NCI-H2081 (cell line): ENCODE measurements at places on chromosomes 6 and 20.
A peak's percentile ranks its signal among the peaks of the same experiment; 100 is the strongest.

- no peak for DNase-seq
Observed at GRCh38 chr6:105781248-105781647, 304.9 kb upstream of the PRDM1 start.

- DNase-seq = no peak
Observed at GRCh38 chr6:37024656-37025337, 19.3 kb downstream of the FGD2 start.

GRCh38 chr6:105137388-105137787, 42.4 kb downstream of the POPDC3 start:
- no peak for DNase-seq

- no peak for DNase-seq
Observed at GRCh38 chr6:47701363-47701762, 3.0 kb downstream of the ADGRF4 start.

- no peak for DNase-seq
Observed at GRCh38 chr6:50986319-50986718, 167.6 kb downstream of the TFAP2B start.

DNA sequence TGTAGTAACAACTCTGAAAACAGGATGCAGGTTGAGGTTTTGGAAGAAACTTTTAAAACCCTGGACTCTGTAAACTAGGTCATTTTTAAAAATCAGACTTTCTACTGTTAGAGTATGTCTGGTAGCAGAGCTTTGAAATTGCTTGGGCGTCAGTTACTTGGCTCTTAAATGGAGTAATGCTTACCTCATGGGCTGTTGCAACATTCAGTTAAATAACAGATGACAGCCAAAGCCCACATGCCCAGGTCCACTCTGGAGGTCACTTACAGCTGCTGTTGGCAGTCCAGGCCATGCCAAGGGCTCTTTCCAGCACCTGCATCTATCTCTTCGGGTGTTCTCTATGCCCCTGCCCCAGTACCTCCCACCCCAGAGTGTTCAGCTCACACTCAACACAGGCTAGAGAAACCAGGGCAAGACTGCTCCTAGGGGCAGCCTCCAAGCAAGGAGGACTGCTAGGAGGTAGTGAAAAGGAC, 96.4 kb downstream of the BANF2 start:
- no peak for DNase-seq

GRCh38 chr6:112044856-112045255, 9.0 kb upstream of the CCN6 start:
- DNase-seq = no peak

- DNase-seq = no peak
Observed at GRCh38 chr6:135525594-135525993, 28.1 kb upstream of the AHI1 start.

GRCh38 chr6:74604279-74604678, 601.6 kb downstream of the COL12A1 start:
- DNase-seq = no peak

- no peak for DNase-seq
Observed at GRCh38 chr6:23137611-23138010, 568.2 kb downstream of the HDGFL1 start.

DNA sequence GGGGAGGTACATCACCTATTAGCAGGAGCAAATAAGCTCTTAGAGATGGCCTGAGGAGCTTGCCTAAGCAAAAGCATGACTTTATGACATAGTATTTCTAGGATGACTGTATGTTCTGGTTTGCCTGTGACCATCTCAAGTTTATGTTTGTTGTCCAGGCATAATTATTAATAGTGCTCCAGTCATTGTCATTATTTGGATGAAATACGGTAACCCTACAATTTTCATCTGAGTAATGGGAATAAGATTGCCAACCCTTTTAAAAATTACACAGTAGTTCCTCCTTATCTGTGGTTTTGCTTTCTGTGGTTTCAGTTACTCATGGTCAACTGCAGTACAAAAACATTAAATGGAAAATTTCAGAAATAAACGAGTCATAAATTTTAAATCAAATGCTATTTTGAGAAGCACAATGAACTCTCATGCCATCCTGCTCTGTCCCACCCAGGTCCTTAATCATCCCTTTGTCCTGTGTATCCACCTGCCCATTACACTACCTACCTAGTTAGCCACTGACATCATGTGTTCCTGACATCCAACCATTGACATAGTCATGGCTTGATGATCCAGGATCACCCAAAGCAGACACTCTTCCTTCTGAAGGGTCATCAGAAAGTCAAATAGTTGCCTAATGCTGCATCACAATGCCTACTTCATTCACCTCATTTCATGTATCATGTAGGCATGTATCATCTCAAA, 27.0 kb upstream of the TFB1M start:
- no peak for DNase-seq

DNA sequence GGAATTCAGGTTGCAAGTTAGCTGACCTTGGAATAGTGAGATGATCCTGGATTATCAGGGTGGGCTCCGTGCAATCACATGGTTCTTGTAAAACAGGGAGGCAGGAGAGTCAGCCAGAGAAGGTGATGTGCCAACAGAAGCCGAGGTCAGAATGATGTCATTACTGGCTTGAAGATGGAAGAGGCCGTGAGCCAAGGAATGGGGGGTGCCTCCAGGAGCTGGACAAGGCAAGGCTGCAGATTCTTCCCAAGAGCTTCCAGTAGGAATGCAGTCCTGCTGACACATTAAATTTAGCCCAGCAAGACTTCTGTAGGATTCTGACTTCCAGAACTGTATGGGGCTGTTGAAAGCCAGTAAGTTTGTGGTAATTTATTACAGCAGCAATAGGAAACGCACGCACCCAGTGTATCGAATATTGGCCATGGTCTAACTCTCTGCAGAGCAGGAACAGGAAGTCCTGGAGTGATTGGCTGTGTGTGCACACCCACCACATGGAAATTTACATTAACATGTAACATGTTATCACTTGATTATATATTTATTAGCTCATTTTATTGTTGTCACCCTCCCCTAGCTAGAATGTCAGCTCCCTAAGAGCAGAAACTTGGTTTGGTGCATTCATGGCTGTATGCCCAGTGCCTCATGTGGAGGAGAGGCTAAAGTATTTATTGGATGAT, 19.1 kb downstream of the SLC24A3 start:
- DNase-seq = no peak

- DNase-seq = no peak
Observed at GRCh38 chr6:76230711-76231110, 158.2 kb upstream of the IMPG1 start.

DNA sequence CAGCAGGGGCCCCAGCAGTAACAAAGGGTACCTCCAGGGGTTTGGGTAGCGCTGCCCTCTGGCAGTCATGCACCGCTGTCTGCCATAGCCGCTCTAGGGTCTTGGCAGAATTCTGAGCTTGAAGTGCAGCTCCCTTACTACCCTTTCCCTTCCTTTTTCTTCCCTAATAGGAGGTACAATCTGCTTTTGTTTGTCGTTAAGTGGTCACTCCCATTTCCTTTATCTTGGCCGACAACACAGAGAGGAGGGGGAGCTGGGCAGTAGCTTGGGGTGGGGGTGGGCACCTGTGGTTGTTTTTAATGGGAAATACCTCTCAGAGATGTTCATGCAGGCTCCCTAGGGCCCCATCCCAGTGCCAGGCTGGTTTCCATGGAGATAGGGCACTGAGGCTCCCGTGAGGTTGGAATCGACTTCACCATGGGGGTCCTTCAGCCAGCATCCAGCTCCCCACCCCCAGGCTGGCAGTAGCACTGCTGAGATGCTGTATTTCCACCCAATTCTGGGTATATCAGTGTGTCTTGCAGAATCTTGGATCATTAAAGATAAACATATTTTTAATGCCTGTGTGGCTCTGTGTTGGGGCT, 18.6 kb downstream of the CCDC167 start:
- DNase-seq = peak; percentile 41

GRCh38 chr20:35190556-35190955, 18.7 kb downstream of the PROCR start:
- no peak for DNase-seq

- DNase-seq = no peak
Observed at GRCh38 chr6:148445620-148446019, 103.0 kb downstream of the SASH1 start.

GRCh38 chr20:4635781-4636180, 85.9 kb upstream of the PRND start:
- no peak for DNase-seq

DNA sequence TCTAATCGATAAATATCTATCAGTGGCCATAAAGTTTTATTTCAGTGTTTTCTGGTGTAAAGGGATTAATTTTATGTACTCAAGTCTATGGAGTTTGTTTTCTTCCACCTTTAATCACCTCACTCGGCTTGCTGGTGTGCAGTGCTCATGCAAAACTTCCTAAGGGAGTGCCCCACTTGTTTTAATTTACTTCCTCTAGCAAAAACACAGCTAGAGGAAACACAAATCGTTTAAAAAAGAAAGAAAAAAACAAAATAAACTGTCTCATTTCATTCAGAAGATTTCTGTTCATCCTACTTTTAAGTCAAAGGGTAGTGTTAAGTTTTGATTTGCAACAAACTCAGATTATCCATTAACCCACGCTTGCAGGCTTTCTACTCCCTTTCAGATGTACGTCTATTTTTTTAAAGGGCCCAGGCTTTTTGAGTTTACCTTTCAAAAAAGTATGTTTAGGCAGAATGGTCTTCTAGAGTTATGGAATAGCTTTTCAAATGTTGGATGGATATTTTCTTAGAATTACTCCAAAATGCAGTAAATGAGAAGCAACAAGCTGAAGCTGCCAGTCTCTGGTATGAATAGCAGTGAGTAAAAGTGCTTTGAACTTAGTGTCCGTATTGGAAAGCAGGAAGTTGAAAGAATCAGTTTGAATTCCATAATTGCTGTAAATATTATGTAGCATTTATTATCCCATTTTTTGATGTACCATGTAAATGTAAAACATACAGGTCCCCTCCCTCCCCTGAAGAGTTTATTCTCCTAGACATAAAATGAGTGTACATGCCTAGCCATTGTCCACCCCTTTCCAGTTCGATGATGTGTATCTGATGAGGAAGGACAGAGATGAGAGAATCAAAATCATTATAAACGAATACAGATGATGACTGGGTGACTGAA, 113.3 kb downstream of the SLC16A10 start:
- no peak for DNase-seq

DNA sequence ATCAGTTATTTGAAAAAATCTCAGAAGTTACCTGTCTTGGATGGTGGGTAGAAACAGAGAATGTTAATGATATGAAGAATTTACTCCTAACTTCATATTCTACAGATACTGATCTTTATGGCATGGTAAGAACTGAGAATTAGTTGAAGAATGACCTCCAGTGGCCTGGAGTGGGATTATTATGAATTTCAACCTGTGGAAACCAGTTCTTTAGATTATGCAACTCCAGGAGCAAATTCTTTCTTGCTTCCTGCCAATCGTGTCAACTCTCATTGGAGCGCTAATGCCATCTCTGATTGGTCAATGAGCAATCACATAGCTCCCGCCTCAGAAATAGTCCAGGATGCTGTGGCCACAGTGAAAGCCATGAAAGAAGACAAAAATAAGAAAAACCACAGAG, 40.6 kb downstream of the LYRM2 start:
- no peak for DNase-seq

DNA sequence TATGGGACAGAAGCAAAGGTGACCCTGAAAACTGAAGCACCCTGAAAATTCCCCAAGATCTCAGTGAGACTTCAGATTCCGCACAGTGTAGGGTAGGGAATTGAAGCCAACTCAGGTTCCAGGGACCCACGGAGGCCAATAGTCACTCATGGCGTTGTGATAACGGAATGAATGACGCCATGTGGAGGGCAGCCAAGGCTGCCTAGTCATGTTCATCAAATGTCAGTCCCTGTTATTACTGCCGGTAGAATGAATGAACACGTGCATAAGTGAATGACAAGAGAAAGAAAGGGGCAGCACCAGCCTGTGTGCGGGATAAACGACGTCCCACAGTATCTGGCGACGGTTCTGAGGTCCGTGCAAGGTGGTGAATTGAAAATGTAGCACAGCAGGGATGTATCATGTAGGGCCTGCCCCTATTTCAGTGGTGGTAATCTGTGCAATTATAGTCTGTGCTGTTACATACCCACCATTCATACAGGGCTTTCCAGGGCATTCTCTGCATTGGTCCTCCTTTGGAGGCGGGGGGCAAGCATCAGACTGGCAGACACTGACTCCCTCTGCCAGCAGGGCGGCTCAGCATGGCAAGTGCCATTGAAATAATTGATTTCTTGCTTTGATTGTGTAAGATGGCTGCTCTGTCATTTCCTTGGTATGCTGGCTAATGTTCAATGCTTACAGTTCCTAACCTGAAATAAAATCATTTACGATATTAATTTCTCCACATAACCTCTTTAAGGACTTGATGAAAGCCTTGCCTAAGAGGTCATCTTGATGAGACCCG, 386.9 kb downstream of the CDH4 start:
- no peak for DNase-seq

GRCh38 chr20:57361517-57361916, 10.5 kb downstream of the RAE1 start:
- no peak for DNase-seq
